ENCODE measurements at places on chromosomes 3 and 15.

GRCh38 chr3:14846226-14846880 is 27.6 kb downstream of the FGD5 start:
- no peak for DNase-seq

- no peak for DNase-seq
These were observed 62.6 kb upstream of the PDZRN3 start for GRCh38 chr3:73687106-73688004.

- no peak for DNase-seq
These were observed 35.3 kb upstream of the TUBGCP5 start for GRCh38 chr15:23074684-23075083.

DNA sequence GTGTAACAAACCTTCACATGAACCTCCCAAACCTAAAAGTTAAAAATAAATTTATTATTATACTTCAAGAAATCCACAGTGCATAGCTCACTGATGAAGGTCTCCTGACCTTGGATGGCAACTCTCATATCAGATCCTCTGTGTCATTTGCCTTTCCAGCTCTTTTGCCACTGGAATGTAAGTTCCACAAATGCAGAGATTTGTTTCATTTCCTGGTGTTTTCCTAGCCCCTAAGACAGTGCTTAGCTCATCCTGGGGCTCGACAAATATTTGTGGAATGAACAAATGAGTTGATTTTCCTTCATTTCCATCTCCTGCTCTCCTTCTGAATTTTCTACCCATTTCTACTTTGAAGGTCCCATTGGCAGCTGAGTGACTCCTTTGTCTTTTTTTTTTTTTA is 56.0 kb downstream of the FRMD4B start:
- no peak for DNase-seq

GRCh38 chr3:43243590-43244587 is 42.5 kb upstream of the SNRK start:
- no peak for DNase-seq

DNA sequence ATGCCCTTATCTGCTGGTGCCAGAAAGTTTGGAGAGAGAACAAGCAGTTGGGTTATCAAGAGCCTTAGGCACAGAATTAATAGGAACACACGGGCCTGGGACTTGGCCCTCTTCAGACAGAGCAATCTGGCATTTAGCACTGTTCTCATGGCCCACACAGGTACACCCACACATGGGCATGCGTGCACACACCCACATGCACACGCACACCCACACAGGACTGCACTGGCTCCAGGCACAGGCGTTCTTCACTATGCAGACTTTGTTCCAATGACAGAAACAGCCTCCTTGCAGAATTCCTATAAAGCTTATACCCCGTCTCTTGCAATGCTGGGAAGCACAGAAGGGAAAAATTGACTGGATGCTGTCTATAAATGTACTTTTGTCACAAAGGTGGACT is 36.3 kb downstream of the TMEM44 start:
- DNase-seq = no peak

DNA sequence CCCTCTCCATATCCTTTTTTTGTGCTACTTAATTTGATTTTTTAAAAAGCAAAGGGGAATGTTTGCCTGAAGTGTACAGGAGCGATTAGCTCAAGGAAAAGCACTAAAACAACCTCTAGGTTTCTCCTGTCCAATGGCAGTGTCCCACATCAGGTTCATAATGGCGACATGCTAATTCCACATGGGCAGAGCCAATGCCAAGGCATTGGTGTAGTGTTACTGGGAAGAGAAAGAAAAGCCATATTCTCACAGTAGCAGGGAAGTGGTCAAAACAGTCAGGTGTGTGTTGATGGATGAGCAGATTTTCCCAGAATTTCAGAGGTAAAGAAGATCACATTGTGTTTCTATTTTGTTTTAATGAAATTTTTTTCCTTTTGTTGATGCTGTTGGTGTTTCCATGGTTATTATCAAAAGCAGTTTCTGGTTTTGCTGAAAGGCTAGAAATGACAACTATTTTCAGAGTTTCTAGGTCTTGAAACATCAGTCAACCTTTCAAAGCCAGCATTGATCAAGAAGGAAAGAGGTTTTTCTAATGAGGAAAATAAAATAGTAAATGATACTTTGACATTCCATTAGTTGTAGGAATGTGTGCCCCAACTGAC is 65.2 kb downstream of the FNDC3B start:
- peak; percentile 46 for DNase-seq

DNA sequence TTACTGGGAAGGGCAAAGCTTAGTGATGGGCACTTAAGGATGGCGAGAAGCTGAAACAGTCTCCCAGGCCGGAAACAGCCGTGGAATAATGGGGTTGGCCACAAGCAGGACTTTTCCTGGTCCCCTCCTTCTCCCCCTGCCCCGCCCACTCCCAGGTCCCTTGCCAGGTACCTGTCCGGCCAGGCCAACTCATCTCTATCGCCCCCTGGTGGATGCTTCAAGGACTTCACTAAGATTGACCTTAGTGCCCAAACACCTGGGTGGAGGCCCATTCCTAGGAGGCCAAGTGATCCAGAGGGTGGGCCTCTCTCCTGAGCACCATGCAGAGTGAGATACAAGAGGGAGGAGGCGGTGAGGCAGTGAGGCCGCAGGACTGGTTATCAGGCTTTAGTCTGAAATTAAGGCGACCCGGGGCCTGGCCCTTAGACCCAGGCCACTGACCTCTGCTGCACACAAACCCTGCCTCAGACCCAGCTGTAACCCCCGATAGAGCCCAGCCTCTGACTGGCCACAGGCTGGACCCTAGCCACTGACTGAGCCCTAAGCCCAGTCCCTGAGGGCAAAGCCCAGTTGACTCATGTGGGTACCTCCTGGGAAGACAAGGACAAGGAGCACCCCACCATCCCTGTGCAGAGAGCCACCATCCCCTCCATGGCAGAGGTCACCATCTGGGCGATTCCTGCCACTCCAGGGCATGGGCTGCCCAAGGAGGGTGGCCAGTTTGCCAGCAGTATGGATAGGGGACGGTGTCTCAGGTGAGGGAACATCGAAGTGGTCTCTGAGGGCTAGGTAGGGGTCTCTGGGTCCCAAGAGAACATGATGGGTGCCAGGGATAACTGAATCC is 37.6 kb downstream of the VIPR1 start:
- peak; percentile 18 for DNase-seq

DNA sequence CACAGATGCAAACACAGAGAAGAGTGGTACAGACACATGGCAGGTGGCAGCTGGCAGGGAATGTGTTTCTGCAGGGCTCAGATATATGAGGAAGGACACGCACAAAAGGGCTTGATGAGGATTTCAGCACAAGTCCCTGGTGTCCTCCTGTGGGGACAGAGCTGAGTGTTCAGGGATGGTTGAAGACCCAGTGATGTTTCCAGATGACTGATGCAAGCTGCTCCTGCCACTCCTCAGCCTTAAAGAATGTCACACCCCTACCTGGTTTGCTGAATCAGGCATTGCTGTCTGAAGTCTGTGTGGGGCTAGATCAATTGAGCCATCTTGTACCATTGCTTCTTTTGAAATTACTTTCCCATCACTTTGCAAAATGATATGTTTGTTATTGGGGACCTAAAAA is 40.2 kb downstream of the TNFAIP8L3 start:
- DNase-seq = no peak

- DNase-seq = peak; percentile 49
These were observed 9.1 kb downstream of the MRPS11 start for GRCh38 chr15:88476635-88477060.

GRCh38 chr3:144963810-144964209 is 992.2 kb downstream of the DIPK2A start:
- DNase-seq = no peak

- DNase-seq = no peak
These were observed 176.1 kb upstream of the FRMD4B start for GRCh38 chr3:69562020-69562419.

- DNase-seq = no peak
These were observed 338.0 kb downstream of the SHQ1 start for GRCh38 chr3:72510247-72510646.

GRCh38 chr3:101643861-101644613 is 32.9 kb downstream of the ZBTB11 start:
- no peak for DNase-seq

DNA sequence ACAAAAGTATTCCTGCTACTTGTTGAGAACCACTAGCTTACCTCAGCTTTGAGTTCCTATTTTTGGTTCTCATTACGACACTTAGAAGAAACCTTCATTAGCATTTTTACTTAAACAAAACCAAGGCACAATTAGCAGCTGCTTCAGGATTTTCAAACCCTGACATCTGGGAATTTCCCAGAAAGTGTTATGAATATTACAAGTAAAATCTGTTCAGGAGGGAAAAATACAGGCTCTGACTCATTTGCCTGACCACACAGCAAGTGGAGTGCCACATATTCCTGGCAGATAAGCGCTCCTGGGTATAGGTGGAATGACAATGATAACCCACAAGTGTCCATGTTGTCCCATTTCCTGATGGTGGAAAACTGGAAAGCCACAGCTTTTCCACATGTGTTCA is 10.3 kb upstream of the RFTN1 start:
- no peak for DNase-seq

GRCh38 chr15:66789029-66790025 is 87.3 kb downstream of the SMAD6 start:
- no peak for DNase-seq

DNA sequence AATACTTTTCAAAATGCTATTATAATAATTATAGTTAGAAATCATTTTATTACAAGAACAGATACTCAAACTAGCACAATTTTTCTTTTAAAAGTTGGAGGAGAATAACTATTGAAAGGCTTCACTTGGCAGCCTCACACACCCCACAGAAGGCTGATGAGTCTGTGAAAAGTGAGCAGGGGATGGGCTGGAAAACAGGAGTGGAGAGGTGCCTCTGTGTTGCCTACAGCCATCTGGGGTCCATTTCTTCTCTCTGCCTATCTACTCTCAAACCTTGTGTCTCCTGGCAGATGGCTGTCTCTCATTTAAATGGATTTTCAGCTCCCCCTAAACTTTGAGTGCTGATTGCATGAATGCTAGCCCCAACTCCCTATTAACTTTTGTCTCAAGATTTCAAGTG is 230.8 kb downstream of the CLSTN2 start:
- no peak for DNase-seq

GRCh38 chr3:69299344-69299743 is 86.5 kb downstream of the FRMD4B start:
- no peak for DNase-seq

- DNase-seq = no peak
These were observed 206.9 kb upstream of the BHLHE40 start for GRCh38 chr3:4772171-4772804.

- DNase-seq = no peak
These were observed 318.1 kb downstream of the THSD4 start for GRCh38 chr15:71433402-71433801.

- DNase-seq = no peak
These were observed 26.6 kb downstream of the EIF1B start for GRCh38 chr3:40336101-40336500.

DNA sequence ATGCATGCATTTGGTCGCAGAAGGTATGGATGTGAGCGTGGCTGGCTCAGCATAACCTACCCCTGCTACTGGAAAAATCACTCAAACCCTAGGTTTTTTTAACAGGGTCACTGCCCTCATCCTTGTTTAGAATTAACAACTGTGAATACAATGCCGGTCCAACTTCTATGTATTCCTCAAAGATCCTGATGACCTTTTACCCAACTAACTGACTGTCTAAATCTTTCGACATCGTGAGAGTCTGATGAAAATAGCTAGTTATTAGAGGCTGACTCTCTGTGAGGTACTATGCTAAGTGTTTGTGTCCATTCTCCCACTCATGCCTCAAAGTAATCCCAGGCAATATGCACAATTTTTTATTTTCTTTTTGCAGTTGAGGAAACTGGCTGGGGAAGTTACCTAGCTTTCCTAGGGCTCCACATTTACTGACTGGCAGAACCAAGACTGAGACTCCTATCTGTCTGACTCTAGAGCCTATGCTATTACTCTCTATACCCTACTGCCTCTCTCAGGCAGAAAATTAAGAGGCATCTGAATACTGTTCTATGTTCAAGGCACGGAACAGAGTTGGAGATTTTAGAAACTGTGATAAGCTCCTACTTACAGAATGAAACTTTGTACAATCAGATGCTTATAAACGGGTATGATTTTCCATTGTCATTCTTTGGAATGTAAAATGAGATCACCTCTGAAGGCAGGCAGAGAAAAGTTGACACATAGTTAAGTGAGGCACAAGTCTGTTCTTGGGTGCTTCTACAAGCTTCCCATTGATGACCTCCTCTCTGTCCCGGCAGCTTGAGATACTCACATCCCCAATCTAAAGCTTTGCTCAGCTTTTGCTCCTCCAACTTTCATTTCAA is 56.4 kb downstream of the FILIP1L start:
- DNase-seq = no peak

- DNase-seq = no peak
These were observed 724.4 kb upstream of the ARRDC4 start for GRCh38 chr15:97236140-97236539.

GRCh38 chr3:134078169-134078831 is 48.6 kb upstream of the SLCO2A1 start:
- no peak for DNase-seq

GRCh38 chr15:67033571-67034044 is 31.8 kb upstream of the SMAD3 start:
- DNase-seq = no peak

DNA sequence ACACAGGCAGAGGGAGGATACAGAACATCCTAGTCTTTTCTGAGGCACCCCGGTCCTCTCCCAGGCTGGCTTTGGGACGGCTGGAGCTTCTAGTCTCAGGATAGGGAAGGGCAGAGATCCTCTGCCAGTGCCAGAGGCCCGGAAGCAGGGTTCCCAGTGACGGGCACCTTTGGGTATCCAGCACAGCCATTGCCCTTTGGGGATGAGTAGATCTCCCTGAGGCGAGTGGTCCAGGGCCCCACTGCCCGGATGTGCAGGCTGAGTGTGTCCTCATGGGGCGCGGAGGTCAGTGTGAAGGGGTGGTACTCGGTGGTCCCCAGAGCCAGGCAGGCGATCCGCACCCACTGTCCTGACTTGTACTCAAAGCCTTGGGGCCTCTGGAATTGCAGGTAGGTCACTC is 18.3 kb downstream of the DUOX2 start:
- no peak for DNase-seq
